Thoracic aorta (tissue), 2 donors: ENCODE measurements at places on chromosomes 3 and 15. TPM values are rescaled to one million over a fixed set of nuclear protein-coding genes. Genes with fewer than 3 reads are reported as not detected.

Gene RARRES1
- total RNA-seq: 63.8 TPM

Gene TMEM158
- total RNA-seq: 0.41 TPM

Gene PATL2
- 1.1 TPM for total RNA-seq

Gene LRRIQ4
- not detected for total RNA-seq

Gene TLR9
- not detected for total RNA-seq

Gene GABRA5
- total RNA-seq: not detected

Gene MORC1
- total RNA-seq: not detected

Gene MITF
- 12.7 TPM for total RNA-seq

Gene TMEM212
- not detected for total RNA-seq

Gene SCAMP5
- total RNA-seq: 3.5 TPM

Gene PLA2G4D
- not detected for total RNA-seq

Gene CLDN16
- total RNA-seq: not detected

Gene GUCA1C
- not detected for total RNA-seq

Gene PRR20G
- not detected for total RNA-seq

Gene ABI3BP
- 185 TPM for total RNA-seq

Gene RPP25
- 11.7 TPM for total RNA-seq

Gene MRPS22
- total RNA-seq: 21.3 TPM

Gene MST1R
- 3.7 TPM for total RNA-seq

Gene SMCO1
- not detected for total RNA-seq

Gene PLCB2
- total RNA-seq: 32.4 TPM

Gene CHRD
- total RNA-seq: 21.7 TPM

Gene SPATA12
- total RNA-seq: not detected

Gene RTP2
- not detected for total RNA-seq

Gene UPK1B
- not detected for total RNA-seq

Gene SLC22A14
- total RNA-seq: not detected

Gene SKOR1
- 3.5 TPM for total RNA-seq

Gene PFKFB4
- total RNA-seq: 3.7 TPM

Gene CFAP100
- not detected for total RNA-seq

Gene NUP210
- total RNA-seq: 3.7 TPM

Gene SPINK8
- not detected for total RNA-seq

Gene PP2D1
- not detected for total RNA-seq

Gene GOLGA8N
- 21.2 TPM for total RNA-seq

Gene CCDC13
- 3.1 TPM for total RNA-seq

Gene POLQ
- total RNA-seq: 0.68 TPM

Gene PLSCR2
- total RNA-seq: 2.9 TPM

Gene RTP4
- total RNA-seq: 0.63 TPM

Gene ECE2
- not detected for total RNA-seq

Gene TMIE
- not detected for total RNA-seq

Gene RABL3
- 29.7 TPM for total RNA-seq

Gene RASGRP1
- 2.6 TPM for total RNA-seq

Gene CEP70
- 18.4 TPM for total RNA-seq

Gene SLCO2A1
- total RNA-seq: 7.9 TPM
